ENCODE measurements at places on chromosomes 4 and X. TPM values are rescaled to one million over a fixed set of nuclear protein-coding genes. Genes with fewer than 3 reads are reported as not detected.

The SULT1E1 gene
- not detected for total RNA-seq

The RNF113A gene
- 45.3 TPM for total RNA-seq

The MAMLD1 gene
- 1.4 TPM for total RNA-seq

The NPY2R gene
- total RNA-seq: not detected

The HAUS7 gene
- 29.8 TPM for total RNA-seq

- no peak overlapping the region for H3K4me3 ChIP-seq
- no peaks in the 10 kb centered on the region for H3K4me1 ChIP-seq
- no peak overlapping the region for H3K27ac ChIP-seq
- DNase-seq: no peak
- no peaks in the 10 kb centered on the region for H3K27me3 ChIP-seq
Observed at GRCh38 chr4:63757929-63758328, 651.3 kb downstream of the TECRL start.

DNA sequence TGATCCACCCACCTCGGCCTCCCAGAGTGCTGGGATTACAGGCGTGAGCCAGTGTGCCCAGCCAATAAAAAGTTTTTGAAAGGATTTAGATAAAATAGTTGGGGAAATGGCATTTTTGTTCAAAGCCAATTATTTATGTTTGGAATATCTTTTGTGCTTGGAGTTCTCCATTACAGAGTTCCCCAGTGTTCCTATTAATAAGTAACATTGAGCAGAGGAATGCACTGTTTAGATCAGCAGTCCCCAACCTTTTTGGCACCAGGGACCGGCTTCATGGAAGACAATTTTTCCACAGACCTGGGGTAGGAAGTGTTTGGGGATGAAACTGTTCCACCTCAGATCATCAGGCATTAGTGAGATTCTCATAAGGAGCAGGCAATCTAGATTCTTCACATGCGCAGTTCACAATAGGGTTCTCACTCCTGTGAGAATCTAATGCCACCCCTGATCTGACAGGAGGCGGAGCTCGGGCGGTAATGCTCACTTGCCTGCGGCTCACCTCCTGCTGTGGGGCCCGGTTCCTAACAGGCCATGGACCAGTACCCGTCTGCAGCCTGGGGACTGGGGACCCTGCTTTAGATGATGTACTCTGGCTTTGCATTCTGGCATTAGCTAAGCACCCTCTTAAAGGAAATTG, 8.3 kb downstream of the PKD2 start:
- no peak overlapping the region for H3K27ac ChIP-seq
- no peak overlapping the region for H3K4me3 ChIP-seq
- DNase-seq: no peak
- H3K36me3 ChIP-seq: no peaks in the 10 kb centered on the region

DNA sequence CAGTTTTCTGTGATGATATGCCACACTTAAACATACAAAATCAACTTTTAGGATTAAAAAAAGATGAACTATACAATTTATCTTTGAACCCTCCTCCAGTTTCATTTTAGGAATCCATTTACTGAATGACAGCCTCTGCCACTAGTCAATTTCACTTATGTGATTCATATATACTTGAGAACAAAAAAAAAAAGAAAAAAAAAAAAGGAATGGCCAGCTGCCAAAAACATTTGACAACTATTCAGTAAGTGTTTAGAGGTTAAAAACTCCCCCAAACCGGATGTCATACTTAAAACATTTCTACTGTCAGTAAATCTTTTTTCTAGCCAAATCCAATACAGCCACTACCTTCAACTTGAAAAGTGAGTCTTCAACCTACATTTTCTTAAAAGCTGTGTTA, 266.7 kb upstream of the MAGEB2 start:
- H3K36me3 ChIP-seq: no peaks in the 10 kb centered on the region
- H3K27me3 ChIP-seq: no peaks in the 10 kb centered on the region
- no peak overlapping the region for H3K4me3 ChIP-seq
- no peaks in the 10 kb centered on the region for H3K4me1 ChIP-seq
- no peak overlapping the region for H3K27ac ChIP-seq

GRCh38 chr4:188435381-188435780, 296.1 kb downstream of the TRIML1 start:
- no peak overlapping the region for H3K27ac ChIP-seq
- no peaks in the 10 kb centered on the region for H3K27me3 ChIP-seq
- no peaks in the 10 kb centered on the region for H3K4me1 ChIP-seq
- no peaks in the 10 kb centered on the region for H3K36me3 ChIP-seq
- no peak for DNase-seq

DNA sequence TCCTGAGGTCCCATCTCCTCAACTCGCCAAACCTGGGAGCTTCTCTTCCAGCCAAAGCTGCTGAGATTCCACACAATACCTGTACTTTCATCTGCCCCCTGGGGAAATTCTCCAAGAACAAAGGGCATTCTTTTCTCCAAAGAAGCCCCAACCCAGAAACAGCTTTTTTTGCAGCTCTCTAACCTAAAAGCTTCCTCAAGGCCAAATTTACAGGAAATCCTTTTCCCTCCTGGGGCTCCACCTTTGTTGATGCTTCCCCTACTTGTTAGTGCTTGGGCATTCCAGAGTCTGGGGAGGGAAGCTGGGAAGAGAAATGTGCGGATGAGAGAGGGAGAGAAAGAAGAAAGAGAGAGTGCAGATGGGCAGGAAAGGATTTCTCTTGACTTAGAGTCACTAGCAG, 24.3 kb downstream of the ZBTB33 start:
- no peaks in the 10 kb centered on the region for H3K36me3 ChIP-seq
- DNase-seq: no peak
- H3K4me3 ChIP-seq: no peak overlapping the region

GRCh38 chr4:19152264-19152663, 1099.4 kb upstream of the SLIT2 start:
- no peak overlapping the region for H3K27ac ChIP-seq
- H3K4me1 ChIP-seq: no peaks in the 10 kb centered on the region
- no peak overlapping the region for H3K4me3 ChIP-seq
- DNase-seq: no peak

DNA sequence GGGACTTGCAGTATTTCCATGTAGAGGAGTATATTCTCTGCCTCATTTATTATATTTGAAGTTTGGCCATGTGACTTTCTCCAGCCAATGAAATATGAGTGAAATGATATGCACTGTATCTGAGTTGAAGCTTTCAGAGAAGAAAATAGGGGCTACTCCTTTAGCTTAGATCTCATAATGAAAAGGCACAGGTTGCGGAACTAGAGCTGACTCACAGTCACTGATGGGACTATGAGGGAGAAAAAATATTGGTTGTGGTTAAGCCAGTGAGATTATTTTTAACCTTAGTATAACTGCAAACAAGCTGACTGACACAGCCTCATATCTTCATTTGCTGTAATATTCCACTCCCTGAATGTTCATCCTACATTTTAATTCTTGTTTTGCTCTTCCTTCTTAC, 1104.3 kb downstream of the RPA4 start:
- H3K27me3 ChIP-seq: no peaks in the 10 kb centered on the region
- no peak overlapping the region for H3K27ac ChIP-seq
- DNase-seq: no peak
- H3K4me1 ChIP-seq: no peaks in the 10 kb centered on the region
- H3K4me3 ChIP-seq: no peak overlapping the region

- H3K4me3 ChIP-seq: peak overlapping the region; percentile 26
- peaks cover 9% of the 10 kb centered on the region for H3K4me1 ChIP-seq
- peak overlapping the region; percentile 55 for H3K27ac ChIP-seq
- H3K27me3 ChIP-seq: no peaks in the 10 kb centered on the region
- DNase-seq: peak; percentile 74
Observed at GRCh38 chr4:4575284-4576211, 33.7 kb upstream of the STX18 start.

- H3K27me3 ChIP-seq: no peaks in the 10 kb centered on the region
- no peak overlapping the region for H3K27ac ChIP-seq
- H3K4me3 ChIP-seq: no peak overlapping the region
Observed at GRCh38 chr4:176769514-176769913, 23.2 kb downstream of the VEGFC start.

DNA sequence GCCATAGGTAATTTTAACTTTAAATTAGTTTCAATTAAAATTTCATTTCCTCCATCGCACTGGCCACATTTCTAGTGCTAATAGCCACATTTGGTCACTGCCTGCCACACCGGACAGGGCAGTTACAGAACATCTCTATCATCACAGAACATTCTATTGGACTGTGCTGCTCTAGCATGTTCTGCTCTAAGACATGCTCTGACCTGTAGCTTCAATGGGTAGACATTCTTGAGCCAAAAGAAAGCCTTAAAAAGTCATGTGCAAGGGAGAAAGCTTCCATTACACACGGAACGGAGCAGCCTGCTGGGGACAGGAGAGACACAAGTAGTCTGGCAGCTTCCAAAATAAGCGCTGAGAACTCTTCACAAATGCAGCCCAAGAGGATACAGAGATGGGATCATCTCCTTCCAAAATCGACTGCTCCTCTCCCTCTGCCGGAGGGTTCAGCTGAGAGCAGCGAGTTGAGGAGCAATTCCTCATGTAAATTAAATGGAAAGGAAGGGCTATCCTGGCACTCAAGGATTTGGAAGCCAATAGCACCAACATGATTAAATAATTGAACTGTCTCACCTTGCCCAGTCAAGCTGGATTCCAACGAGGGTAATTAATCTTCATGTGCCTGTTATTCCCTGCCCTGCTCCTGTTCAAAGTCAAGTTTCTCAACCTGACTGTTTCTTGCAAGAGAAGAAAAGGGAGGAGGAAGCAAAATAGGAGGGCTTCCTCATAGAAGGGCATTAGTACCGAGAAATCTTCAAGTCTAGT, 336.4 kb upstream of the NOCT start:
- H3K4me1 ChIP-seq: no peaks in the 10 kb centered on the region
- H3K4me3 ChIP-seq: no peak overlapping the region
- no peak for DNase-seq
- H3K27ac ChIP-seq: no peak overlapping the region
- H3K36me3 ChIP-seq: no peaks in the 10 kb centered on the region
- H3K27me3 ChIP-seq: no peaks in the 10 kb centered on the region

Data from CD4-positive, alpha-beta memory T cell (primary cell).